ENCODE measurements at places on chromosomes 4 and X. TPM values are rescaled to one million over a fixed set of nuclear protein-coding genes. Genes with fewer than 3 reads are reported as not detected.
A peak's percentile ranks its signal among the peaks of the same experiment; 100 is the strongest.

DNA sequence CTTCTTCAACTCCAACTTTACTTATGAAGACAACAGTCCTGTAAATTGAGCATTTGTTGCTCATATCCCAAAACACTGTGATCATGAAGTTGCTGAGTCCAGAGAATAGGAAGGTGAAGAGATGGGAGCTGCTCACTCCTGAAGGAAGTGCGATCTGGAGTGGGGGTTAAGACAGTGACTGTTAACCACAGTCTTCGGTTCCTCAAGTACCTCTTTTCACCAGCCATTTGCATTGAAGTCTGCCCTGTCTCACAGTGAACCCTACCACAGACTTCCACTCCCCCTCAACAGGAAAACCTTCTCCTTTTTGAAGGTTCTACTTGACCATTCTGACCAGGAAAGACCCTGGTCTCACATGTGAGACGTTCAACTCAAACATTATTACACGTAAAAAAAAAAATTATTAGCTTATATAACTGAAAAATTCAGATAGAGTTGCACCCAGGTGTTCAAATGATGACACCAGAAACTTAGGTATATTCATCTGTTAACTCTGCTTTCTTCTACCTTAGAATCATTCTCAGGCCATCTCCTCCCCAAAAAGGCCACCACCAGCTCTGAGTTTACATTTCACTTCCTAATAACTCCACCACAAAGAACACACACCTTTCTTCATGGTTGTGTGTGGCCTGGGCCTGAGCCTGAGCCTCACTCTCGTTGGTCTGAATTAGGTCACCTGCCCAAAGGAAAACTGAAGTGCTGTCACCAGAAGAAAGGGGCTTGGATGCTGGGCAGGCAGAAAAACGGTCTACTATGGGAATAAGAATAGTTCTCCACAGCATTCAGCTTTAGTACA lies 199.2 kb downstream of the DCTD start:
- DNase-seq: no peak

GRCh38 chrX:41759817-41760216 lies 35.8 kb downstream of the GPR82 start:
- DNase-seq: peak; percentile 19

LUZP4 gene
- total RNA-seq: not detected

REST gene
- 33.0 TPM for total RNA-seq

Data from fibroblast of lung (primary cell).